ENCODE measurements at places on chromosomes 11 and 22.

- no peak for DNase-seq
Observed at GRCh38 chr11:43737201-43737590, 56.7 kb downstream of the HSD17B12 start.

DNA sequence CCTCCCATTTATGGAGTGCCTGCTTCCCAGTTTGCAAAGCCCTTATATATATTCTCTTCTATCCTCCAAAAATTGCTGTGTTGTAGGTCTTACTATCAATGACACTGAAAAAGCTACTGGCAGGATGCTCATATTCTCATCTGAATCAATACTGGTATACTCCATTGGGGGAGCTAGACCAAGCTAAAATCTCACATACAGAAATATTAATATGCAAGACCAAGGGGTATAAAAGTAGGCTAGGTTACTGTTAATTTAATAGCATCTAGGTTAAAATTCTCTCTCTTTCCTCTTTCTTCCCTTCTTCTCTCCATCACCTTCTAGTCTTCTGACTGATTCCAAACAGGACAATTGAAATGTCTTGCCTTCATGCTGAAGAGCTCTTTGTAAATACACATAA is 17.1 kb upstream of the BDNF start:
- no peak for DNase-seq

DNA sequence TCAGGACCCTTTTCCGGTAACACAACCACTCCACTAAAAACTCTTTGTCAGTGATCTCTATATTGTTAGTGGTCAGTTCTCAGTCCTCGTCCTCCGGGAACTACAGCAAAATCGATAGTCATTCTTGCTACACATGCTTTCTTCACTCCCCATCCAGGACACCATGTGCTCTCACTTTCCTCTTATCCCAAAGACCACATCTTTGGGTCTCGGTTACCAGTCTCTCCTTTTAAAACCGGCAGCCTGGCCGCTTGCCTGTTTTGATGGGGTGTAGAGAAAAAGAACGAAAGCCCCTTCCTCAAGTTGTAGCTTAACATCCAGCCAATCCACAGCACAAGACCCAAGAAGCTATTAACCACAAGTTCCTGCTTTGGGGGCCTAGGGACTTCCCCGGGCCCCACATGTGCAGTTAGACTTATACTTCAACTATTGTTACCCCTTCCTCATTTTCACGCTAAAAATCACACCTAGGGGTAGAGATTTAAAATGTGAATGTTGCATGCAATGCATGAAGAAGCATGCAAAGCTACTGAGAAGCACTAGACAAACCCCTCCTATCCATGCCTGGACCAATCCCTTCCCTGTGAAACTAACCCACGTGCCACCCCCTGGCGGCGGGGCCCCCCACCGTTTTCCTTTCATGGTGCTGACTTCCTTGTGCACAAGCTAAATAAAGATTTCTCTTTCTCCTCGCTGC is 1.5 kb upstream of the TOLLIP start:
- DNase-seq, result no peak

GRCh38 chr11:40294349-40294735 is 1165.1 kb downstream of the LRRC4C start:
- no peak for DNase-seq

DNA sequence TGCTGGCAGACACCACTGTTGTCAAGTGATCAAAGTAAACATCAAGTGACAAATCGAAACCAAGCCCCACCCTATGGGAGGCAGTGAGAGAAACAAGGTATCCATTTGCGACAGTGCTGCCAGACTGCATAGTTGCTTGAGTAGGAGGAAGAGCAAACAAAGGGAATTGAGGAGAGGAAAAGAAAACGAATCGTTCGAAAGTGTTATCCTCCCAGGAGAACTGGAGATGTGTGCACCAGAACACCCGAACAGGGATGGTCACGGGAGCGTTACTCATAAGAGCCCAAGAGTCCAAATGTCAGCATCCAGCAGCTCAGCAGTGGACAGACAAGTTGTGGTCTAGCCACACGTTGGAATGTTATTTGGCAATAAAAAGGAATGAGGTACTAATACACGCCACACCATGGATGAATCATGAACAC is 58.4 kb upstream of the NUP50 start:
- DNase-seq, result no peak

GRCh38 chr11:77209663-77210062 is 81.6 kb downstream of the MYO7A start:
- DNase-seq, result no peak

DNA sequence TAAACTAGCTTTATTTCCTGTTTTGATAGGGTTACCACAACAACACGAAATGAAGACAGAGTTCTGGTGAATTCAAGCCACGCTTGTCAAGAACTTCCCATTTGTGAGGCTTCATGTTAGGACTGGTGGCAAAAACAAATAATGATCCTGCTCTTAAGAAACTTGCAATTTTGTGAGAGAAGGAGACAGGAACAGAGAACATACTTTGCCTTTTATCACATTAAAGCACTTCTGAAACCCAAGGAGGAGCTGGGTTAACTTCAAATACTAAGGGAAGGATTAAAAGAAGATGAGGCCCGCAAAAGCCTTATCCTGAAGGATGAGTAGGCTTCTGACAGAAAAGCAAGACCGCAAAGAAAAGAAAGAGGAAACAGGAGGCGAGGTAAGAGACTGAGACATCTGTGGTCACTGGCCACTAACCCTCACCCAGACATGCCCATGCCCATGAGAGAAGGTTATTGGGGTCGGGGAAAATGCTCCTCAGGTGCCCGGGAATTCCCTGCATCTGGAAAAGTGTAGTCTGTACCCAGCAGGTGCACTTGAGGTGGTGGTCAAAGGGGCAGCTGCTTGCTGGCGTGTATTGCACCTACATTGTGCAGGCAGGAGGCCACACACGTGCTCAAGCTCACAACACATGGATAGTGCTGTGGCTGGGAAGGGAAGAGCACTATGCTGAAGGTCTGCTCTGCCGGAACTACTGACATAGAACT is 50.5 kb downstream of the MAPK1 start:
- DNase-seq, result peak; percentile 91

DNA sequence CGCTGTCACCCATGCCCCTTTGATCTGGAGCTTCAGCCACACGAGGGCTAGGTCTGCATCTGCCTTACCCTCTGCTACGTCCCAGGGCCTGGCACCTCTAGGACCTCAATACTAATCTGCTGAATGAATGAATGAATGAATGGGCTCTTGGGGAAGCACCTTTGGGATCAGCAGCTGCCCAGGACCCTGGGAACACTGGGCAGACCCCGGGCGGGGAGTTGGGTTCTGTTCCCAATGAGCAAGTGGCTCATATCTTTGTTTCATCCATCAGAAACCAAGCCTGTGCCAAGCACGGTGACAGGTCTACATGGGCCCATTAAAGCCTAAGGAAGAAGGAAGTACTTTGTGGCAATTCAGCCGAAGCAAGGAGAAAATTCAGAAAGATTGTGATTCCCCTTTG is 41.5 kb upstream of the SHISAL1 start:
- no peak for DNase-seq

DNA sequence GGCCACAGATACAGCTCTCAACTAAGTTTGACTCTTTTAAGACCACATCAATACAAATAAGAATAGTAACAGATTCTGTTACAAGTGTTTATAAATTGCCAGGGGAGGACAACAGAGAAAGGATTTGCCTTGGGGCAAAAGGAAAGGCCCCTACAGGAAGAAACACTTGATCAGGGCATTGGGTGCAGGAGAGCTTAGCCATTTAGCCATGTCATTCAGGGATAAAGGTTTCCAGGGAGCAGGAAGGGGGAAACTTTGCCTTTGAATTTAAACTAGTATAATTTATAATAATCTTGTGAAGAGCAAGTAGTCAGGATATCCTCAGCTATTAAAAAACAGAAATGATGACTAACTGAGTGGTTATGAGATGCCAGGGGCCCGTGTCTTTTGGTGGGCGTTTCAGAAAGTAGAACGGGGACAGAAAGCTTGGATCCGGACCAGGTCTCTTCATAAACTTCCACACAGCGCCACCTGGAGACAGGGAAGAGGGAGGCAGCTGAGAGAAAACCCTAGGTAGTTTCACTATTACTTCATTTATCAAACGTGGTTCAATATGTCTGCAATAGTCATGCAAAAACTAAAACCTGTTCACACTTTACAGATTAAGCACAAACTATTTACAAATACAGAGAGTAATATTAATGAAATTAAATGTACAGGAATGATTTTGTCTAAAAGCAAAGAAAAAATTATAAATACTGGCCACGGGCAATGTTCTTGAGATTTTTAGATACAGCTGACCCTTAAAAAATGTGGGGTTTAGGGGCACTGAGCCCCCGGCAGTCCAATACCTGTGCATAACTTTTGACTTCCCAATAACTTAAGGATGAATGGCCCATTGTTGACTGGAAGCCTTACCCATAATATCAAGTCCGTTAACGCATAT is 11.0 kb upstream of the SLC5A4 start:
- peak; percentile 10 for DNase-seq

DNA sequence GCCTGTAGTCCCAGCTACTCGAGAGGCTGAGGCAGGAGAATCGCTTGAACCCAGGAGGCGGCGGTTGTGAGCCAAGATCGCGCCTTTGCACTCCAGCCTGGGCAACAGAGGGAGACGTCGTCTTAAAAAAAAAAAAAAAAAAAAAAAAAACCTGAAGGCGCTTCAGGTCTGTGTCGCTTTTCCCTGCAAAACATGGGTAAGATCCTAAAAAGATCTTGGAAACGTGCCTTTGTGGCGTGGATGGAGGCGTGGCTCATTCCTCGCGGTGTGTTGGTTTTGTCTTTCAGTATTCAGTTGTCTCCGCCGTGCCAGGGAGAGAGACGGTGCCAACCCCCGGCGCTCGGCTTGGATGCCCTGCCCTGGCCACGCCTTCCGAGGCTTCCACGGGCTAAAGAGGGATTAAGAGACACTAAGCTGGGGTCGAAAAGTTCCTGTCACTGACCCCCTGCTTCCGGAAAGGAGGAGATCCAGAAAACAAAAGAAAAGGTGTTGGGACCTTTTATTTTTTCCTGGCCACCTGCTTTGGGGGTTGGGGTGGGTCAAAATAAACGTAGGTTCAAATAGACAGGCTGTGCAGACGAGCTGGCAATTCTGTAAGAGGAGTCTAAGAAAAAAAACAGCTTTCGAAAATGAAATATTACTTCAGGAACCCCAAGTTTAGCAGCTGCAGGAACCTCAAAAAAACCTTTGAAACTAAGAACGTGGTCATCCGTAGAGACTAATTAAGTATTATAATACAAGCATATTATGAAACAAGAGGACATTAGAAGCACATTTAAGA is 1.1 kb upstream of the SLC35F2 start:
- peak; percentile 9 for DNase-seq

DNA sequence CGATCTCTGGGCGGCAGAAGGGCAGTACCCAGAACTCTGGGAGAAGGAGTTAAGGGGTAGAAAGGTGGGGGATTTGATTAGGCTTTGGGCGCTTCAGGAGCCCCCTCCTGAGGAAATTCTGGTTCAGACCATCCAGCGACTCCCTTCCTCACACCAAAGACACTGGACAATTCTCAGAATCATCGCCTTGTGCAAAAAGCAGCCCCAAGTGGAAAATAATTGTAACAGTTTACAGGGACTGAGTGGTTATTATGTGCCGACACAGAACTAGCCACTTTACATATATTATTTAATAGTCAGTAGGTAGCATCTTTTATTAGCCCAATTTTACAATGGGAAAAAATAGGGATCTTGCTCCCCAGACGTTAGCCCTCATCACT is 662 bp upstream of the TRIM3 start:
- DNase-seq, result no peak

DNA sequence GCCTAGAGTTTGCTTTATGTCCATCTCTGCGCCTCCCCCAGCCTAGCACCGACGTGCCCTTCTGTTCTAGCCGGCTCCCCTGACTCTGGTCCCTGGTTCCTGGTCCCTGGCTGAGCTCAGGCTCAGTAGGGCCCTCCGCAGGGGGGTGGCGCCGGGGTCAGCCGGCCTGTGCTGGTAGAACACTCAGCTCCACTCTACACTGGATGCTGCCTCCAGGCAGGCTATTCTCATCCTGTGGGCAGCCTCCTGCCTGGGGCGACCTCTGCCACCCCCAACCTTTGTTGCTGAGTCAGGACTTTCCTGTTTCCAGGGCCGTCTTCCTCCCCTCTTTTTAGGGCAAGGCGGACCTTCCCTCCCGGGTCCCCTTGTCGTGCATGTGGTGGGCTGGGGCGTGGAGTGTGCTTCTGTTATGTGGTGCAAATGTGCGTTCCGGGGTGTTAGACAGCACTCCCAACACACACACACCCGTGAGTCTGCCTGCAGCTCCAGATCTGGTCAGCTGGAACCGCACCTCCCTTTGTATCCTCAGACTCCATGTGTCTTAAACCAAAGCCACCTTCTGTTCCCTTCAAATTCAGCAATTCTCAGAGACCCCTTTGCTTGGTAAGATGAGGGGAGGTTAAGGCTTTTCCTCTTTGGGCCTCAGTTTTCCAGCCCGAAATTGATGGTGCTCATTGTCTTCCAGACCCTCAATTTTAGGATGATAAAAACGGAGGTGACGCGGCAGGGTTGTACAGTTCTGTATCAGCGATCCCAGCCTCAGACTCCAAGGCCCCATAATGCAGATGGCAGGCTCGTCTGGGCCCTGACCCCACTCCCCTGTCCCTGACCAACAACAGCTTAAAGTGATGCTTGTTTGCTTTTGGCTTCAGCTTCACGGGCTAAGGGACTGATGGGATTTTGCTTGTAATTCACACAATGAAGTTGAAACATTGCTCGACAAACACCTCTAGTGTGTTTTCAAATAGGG is 1327.9 kb downstream of the BRD1 start:
- DNase-seq, result no peak

- DNase-seq, result no peak
Observed at GRCh38 chr11:64356498-64357411, 2.2 kb upstream of the RPS6KA4 start.

GRCh38 chr11:42526426-42526825 is 785.4 kb upstream of the API5 start:
- DNase-seq, result no peak

- DNase-seq, result no peak
Observed at GRCh38 chr11:110199184-110199981, 97.0 kb downstream of the RDX start.

DNA sequence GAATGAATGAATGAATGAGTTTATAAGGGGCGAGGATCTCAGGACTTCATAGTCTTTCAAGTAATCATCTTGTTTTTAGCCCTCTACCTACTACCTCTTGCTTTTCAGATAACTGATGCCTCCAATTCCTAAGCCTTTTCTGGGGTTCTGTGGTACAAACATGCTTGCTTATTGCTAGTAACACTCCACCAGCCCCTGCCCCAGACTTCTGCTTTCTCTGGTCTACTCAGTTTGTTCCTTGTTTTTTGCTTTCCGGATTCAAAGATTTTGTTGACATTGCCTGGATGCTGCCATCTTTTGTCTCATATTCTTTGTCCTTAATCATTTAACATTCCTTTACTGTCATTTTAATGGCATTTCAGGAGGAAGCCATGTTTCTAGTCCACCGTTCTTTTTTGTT is 8.9 kb upstream of the TMEM9B start:
- no peak for DNase-seq

DNA sequence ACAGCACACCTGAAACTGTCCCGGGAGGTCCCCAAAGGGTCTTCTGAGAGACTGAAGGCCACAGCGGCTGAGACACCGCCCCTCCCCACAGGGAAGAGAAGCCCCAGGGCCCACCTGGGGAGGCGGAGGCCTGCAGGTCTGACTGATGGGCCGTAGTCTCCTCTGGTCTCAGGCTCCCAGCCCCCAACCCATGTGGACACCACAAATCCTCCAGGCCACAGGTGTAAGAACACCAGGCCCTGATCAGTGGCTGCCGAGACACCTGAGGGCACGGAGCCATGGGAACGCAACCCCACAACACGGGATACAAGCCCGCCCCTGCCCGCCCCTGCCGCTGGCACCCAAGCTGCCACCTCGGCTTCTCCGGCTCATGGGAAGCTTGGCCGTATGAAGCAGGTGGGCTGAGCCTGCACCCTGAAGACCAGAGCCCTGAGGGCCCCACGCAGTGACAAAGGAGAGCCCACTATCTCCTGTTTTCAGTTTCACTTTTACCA is 46.3 kb downstream of the BRD1 start:
- no peak for DNase-seq
